ENCODE measurements at places on chromosomes 2 and 18.
A peak's percentile ranks its signal among the peaks of the same experiment; 100 is the strongest.

DNA sequence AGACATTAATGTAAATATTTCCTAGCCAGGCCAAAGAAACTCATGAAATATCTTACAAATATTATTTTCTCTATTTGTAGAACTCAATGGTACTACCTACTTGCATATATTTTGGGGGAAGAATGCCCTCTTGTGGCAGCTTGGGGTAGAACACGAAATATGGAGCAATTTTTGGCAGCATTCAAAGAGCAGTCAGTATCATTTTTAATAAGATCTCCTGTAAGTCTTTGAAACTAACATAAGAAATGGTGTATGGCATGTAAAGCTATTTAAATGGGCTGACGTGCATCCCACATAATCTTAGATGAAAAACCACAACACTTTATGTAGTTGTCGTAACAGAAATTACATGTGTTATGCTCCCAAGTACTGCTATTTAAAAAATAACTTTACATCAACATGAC is 62.3 kb upstream of the CCDC195 start:
- DNase-seq, result no peak

DNA sequence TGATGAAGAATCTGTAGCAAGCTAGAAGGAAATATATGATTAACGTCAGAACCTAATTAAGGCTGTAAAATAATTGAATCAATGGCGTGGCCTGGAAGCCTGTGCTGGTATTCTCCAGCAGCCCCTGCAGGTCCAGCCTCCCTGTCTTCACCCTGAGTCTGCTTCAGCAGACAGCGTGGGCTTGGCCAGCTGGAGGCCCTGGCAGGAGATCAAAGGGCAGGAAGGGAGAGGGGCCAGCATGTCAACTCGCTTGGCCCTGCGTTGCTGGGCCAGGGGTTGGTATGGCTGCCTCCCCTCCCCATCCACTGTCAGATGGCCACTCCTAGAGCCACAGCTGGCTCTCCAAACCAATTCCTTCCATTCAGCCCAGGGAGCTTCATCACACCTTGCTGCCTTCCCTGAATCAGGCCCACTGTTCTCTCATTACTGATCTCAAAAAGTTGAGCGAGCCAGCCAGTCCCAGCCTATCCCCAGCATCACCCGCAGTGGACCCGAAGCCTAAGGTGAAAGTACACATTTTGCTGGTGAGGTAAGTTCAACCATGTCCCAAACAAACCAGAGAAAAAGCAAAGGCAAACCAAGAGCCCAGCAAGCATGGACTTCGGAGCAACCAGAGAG is 228.4 kb upstream of the AGAP1 start:
- DNase-seq, result no peak

DNA sequence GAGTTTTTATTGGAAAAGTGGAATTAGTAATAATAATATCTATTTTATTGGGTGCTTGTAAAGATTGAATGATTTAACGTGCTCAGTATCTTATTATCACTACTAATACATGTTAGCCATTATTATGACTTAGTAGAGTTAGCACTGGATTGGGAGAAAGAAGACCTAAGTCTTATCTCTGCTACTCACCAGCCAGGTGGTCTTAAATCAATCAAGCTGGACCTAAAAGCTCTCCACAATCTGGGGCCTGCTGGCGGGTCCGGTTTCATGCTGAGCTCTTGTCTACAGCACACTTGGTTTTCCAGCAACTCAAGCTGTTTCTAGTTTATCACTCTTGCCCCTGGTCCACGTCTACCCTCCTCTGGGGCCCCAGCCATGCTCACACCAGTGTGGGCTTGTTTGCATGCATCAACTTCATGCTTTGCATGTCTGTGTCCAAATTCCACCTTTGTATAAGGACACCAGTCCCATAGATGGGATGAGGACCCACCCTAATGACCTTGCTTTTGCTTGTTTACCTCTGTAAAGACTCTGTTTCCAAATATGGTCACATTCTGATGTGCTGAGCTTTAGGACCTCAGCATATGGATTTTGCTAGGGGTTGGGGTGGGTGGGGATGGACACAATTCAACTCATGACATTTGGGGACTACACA is 363.1 kb downstream of the LPIN1 start:
- DNase-seq, result no peak

DNA sequence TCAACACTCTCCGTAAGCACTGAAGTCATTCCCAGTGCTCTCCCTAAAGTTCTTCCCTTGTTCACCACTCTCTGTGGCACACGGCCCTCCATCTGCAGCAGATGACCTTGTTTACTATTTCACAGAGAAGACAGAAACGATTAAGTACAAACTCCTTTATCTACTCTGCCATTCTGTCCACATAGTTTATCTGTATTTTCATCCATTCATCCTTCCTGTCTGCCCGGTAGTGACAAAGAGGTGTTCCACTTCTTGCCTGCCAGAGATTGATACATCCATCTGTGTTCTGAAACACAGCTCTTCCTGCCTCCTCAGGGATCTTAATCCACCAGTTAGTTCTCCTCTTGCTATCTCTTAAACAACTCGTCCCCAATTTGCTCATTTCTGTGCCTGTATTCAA is 77.9 kb upstream of the CD226 start:
- DNase-seq, result no peak

DNA sequence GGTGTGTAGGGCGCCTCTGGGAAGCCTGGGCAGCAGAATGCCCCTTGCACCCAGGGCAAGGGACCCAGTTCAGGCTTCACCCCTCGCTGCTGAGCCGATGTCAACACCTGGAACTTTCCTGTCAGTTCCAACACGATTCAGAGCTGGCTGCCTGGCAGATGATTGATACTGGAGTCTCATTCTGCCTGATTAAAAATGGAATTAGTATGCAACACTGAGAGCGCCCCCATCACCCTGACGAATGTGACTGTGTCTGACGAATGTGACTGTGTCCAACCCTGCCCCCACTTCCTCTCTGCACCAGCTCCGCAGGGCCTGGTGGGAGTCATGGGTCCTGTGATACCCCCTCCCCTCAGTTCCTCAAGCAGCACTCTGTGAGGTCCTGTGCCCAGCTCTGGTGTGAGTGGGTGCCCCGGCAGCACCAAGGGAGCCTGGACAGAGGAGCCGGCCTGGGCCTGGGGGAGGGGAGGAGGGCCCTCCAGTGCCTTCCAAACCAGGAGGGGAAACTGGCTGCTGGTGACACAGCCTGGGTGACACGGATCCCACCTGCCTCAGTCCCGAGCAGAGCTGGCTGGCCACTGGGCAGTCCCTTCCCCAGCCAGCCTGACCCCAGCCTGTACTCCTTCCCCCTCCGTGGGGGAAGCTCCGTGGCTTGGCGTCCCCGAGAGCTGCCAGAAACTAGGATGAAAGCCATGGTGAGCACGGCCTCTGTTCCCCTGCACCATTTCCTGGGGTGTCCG is 41.4 kb upstream of the ALPP start:
- no peak for DNase-seq

GRCh38 chr18:934518-935133 is 30.0 kb downstream of the ADCYAP1 start:
- no peak for DNase-seq

- peak; percentile 67 for DNase-seq
Measured at GRCh38 chr2:230902180-230902899, 22.7 kb downstream of the GPR55 start.

DNA sequence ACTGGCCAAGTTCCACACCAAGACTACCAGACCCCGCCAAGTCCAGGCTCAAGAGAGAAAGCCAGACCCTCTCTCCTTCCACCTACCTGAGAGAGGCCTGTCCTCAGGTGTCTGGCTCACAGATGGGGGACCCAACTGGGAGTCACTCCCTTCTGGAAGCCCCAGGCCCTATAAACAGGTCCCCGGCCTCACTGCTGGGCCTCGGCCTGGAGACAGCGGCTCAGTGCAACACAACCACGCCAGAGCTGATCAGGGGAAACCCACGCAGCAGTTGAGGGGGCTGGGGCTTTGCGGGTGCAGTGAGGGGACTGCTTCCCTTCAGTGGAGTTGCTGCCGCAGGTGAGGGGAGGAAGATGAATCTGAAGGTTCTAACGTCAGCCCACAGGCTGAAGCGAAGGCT is 22.8 kb upstream of the C1QL2 start:
- DNase-seq, result no peak

DNA sequence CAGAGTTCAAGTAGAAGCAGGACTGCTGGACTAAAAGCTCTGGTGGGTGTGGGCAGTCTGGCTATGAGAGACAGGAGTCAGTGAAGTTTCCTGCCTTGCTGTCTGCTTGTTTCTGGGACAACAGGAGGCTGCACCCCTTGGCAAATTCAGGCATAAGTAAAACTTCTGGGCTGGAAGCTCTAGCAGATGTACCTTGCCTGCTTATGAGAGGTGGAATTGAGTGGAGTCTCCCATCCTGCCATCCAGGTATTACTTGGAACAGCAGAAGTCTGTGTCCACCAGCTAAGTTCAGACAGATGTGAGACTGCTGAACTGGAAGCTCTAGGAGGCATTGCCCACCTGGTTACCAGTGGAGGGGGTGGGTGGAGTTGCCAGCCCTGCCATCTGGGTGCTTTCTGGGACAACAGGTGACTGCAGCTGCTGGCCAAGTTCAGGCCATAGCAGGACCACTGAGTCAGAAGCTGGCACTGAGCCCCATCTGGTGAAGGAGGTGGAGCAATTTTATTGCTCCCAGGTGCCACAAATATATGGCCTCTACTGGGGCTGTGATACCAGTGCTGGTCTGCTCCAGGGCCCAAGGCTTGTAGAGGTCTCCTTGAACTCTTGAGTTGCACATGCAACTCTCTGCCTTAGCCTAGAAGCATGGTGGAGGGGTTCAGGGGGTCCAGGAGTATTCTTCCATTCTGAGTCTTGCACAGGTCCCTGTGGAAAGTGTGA is 199.4 kb upstream of the FN1 start:
- DNase-seq, result no peak

GRCh38 chr2:203035879-203036470 is 21.3 kb downstream of the NBEAL1 start:
- DNase-seq, result no peak

- no peak for DNase-seq
Measured at GRCh38 chr2:85560812-85561279, 447 bp downstream of the GGCX start.

- no peak for DNase-seq
Measured at GRCh38 chr2:84701880-84702279, 179.0 kb downstream of the TRABD2A start.

- DNase-seq, result no peak
Measured at GRCh38 chr2:122670897-122671296, 915.4 kb downstream of the TSN start.

DNA sequence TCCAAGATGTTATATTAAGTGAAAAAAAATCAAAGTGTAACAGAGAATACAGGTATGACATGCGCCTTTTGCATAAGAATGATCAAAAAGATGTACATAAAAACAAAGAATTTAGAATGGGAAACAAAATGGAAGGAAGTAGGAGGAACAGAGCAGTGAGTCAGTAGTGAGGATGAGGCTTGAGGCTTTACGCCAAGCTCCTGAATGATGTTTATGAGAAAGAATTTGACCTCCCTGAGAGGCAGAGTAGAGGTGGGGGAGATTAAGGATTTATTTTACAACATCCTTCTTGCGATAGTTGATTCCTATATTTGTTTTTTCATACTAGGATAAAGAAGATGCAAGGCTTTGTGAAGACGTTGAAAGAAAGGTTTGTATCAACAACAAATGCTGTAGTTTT is 81.4 kb downstream of the DCDC2C start:
- no peak for DNase-seq

DNA sequence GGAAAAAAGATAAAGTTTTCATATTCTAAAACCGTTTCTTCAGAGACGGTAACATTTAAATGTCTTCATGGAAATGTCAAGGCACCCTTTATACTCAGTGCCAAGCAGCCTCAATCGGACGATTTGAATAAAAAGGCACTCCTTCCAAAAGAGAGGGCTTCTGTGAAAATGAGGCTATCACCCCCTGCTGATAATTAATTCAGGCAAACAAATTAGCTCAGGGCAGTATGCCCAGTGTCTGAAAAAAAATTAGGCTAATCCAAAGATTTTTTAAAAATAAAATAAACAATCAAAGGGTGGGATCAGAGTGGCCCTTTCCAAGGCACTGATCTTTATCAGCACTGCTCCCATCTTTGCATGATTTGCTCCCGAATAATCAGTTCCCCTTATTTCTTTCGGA is 151.0 kb upstream of the PID1 start:
- no peak for DNase-seq

- DNase-seq, result no peak
Measured at GRCh38 chr2:145329971-145330370, 810.1 kb upstream of the ZEB2 start.

DNA sequence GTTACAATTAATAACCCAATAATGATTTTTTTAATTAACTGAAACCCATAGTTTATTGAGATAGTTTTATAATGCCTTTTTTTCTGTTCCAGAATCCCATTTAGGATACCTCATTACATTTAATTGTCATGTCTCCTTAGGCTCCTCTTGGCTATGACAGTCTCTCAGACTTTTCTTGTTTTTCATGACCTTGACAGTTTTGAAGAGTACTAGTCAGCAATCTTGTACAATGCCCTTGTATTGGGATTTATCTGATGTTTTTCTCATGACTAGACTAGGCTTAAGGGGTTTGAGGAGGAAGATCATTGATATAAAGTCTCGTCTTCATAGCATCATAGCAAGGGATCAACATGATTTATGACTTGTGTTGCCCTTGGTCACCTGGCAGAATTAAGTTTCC is 72.4 kb downstream of the PPP1R1C start:
- no peak for DNase-seq

- DNase-seq, result no peak
Measured at GRCh38 chr2:212154477-212154878, 384.1 kb downstream of the ERBB4 start.
